ENCODE measurements at places on chromosomes 3 and 15.

- DNase-seq, result no peak
Observed at GRCh38 chr3:155481591-155481990, 188.1 kb upstream of the STRIT1 start.

- no peak for DNase-seq
Observed at GRCh38 chr15:46696281-46696680, 1021.0 kb upstream of the SEMA6D start.

GRCh38 chr15:92936138-92936537, 36.0 kb downstream of the CHD2 start:
- DNase-seq, result no peak

- no peak for DNase-seq
Observed at GRCh38 chr15:39242345-39242744, 338.5 kb upstream of the THBS1 start.

- no peak for DNase-seq
Observed at GRCh38 chr15:85354461-85354860, 25.9 kb upstream of the AKAP13 start.

GRCh38 chr15:93202405-93202804, 113.4 kb upstream of the RGMA start:
- DNase-seq, result no peak

GRCh38 chr15:98744506-98744905, 96.2 kb downstream of the IGF1R start:
- DNase-seq, result no peak

DNA sequence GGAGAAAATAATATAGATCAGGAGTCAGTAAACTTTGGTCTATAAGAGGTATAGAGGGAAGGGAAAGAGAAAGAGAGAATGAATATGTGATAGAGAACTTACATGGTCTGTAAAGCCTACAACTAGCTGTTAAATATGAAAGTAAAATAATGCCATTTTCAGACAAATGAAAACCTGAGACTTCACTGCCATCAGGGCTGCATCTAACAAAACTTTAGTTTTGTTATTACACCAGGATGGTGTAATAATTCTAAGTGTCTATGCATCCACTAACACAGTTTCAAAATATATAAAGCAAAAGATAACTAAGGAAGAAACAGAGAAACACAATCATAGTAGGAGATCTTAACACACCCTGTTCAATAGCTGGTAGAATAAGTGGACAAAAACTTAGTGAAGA, 217.7 kb downstream of the KLF13 start:
- DNase-seq, result no peak

- no peak for DNase-seq
Observed at GRCh38 chr15:94297558-94297957, 66.2 kb downstream of the MCTP2 start.

- DNase-seq, result no peak
Observed at GRCh38 chr3:118167571-118167970, 867.1 kb downstream of the IGSF11 start.

DNA sequence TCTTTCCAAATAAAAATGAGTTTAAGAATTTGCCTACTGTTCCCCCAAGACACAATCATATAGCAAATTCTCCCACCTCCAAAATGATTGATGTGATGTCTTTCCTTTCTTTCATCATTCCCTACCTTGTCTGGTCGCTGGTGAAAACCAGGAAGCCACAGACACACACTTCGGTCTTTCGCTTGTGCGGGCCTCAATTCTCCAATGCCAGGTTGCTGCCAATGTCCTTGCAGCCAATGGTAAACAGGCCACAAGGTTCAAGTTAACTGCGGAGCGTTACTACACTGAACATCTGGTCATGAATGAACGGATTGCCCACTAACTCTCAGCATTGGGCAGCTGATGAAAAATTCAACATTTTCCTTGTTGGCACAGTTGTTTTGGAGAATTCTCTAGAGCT, 192.2 kb downstream of the FOXP1 start:
- DNase-seq, result no peak

DNA sequence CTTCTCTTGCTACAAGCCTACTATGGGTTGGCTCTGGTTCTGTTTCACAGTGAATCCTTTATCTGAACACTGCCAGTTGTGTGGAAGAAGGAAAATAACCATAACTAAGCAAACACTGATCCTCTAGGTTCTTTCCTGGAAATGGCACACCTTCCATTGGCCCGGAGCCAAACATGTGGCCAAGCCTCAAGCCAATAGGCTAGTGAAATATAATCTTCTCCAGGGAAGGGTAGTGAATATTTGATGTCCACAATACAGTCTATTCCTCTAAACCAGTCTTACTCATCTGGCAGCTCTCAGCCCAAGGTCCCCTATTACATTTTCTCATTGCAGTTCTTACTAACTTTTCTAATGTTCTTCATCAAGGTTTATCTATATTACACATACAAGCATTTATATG, 921.3 kb downstream of the TUSC7 start:
- DNase-seq, result no peak

GRCh38 chr3:89912031-89912430, 804.6 kb downstream of the EPHA3 start:
- DNase-seq, result no peak

DNA sequence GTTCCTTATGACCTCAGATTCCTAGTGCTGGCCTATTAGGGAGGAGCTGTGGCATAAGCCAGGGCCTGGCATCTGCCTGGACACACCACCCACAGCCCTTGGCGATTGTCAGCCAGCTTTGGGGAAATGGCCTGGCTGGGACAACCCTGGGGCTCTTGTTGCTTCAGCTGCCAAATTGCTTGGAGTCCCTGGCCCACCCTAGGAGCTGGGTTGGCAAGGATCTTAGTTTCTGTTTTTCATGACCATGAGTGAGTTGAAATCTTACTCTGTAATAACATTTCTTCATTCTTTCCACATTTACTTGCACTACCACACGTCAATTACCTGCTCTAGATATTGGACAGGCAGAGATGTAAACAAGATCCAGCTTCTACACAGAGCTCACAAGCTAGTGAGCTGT, 1.9 kb upstream of the MYZAP start:
- DNase-seq, result no peak

DNA sequence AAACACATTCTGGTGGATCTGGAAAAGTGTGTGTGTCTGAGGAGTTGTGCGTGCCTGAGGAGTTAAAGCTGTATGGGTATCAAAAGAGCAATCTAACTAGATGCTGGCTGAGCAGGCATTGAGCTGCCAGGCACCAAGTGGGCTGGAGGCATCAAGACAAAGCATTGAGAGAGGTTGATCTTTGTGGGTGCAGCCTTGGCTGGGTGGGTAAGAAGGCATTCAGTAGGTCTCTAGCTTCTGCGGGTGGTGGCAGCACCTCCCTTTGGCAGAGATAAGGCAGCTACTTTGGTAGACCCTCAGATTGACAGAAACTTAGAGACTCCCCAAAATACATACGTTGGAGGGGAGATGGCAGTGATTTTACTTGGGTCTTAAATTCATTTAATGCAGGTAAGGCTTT, 15.8 kb upstream of the TMEM212 start:
- DNase-seq, result no peak

DNA sequence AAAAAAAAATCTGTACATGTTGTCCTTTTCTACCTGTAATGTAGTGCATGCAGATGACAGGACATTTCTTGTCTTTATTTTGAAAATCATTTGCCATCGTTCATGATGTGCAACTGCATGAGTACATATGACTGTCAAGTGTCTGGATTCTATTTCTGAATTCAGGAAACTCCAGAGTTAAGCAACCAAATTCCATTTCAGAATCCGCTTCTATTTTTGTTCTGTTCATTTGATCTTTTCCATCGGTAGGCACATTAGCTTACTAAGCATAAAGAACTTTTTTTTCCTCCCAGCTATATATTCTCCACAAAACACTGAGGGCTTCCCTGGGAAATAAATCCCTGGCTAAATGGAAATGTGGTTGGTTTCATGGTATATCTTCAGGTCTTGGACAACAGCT, 365.6 kb downstream of the PTPRG start:
- no peak for DNase-seq

- no peak for DNase-seq
Observed at GRCh38 chr3:151726016-151726415, 7.7 kb upstream of the AADACL2 start.

- no peak for DNase-seq
Observed at GRCh38 chr3:72916250-72916649, 28.4 kb downstream of the GXYLT2 start.

- DNase-seq, result no peak
Observed at GRCh38 chr15:39290711-39291435, 290.0 kb upstream of the THBS1 start.

DNA sequence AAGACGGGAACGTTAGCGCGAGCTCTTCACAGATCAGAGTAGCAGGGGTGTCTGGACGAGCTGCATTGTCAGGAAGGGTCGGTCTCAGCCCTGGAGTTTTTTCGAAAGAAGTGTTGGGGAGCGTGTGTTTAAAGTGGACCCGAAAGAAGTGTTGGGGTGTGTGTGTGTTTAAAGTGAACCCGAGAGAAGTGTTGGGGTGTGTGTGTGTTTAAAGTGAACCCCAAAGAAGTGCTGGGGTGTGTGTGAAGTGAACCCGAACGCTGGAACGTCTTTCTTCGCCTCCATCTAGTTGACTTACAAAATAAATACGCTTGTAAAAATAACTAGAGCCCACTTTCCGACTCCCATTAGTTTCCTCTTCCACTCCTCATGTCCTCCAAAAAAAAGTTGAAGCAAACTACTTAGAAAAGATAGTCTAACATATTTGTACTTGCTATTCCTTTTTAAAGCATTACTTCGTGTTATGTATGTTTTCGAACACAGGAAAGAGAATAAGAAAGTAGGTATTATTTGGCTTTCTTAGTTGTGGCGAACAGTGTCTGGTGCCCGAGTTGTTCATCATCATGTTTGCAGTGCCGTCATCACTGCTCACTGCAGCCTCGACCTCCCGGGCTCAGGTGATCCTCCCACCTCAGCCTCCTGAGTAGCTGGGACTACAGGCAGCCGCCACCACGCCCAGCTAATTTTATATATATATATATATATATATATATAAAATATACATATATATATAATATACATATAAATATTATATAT, 1.0 kb downstream of the LRCH3 start:
- DNase-seq, result no peak

GRCh38 chr3:69791919-69792399, 52.7 kb downstream of the MITF start:
- peak; percentile 35 for DNase-seq

GRCh38 chr15:89356634-89357298, 22.1 kb upstream of the POLG start:
- peak; percentile 31 for DNase-seq

- DNase-seq, result peak; percentile 0
Observed at GRCh38 chr3:48960841-48961413, 29.1 kb upstream of the P4HTM start.

- DNase-seq, result no peak
Observed at GRCh38 chr15:82995076-82995475, 9.1 kb downstream of the RAMAC start.

DNA sequence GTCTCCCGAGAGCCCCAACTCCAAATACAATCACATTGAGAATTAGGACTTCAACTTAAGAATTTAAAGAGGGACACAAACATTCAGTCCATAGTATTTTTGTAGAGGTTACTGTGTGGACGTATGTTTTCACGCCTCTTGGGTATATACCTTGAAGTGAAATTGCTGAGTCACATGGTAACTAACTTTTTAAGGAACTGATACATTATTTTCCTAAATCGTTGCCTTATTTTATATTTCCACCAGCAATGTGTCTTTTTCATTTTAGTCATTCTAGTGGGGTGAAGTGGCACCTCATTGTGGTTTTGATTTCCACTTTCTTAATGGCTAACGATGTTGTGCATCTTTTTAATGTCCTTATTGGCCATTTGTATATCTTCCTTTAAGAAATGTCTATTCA, 11.8 kb downstream of the PARP15 start:
- DNase-seq, result no peak

DNA sequence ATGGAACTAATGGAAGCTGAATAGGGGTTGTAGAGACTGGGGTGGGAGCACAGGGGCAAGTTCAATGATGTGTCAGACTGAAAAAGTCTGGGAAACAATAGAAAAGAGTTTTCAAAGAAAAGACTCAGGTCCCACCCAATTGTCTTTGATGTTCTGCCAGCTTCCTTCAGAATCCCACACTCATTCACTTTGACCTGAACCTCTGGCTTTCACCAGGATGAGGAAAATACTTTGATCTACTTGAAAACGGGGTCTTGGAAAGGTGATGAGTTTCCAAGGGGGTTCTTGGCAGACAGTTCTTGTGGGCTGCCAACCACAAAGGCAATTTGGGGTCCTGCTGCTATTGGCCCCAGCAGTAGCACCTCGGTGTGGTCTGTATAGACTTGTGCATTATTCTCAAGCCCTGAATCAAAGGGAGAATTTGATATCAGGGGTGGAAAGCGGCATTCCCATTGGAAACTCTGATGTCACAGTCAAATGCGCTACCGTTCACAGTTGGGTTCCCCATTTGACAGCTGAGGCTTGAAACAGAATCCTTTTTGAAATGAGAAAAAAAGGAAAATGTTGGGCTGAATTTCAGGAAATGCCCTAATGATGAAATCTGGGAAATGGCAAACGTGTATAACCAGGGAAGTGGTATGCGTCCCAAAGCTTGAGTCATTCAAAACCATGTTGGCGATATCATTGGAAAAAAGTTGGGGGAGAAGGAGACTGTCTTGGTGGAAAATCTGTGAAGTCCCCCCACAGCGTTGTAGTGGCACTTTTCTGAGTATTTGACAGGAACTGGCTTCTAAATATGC, 229.2 kb upstream of the LRTM1 start:
- no peak for DNase-seq

DNA sequence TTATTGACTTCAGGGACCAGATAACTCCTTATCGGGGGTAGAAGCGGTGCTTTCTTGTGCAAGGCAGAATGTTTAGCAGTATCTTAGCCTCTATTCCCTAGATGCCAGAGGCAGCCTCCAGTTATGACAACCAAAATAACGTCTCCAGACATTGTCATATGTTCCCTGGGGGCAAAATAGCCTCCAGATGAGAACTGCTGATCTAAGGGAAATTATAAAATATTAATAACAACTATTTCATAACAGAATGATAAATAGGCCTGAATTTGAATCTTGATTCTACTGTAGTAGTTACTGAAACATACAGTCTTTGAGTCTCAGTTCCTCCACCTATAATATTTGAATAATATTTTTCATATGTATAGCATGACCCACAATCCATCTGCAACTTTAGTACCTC, 1431.3 kb downstream of the ZPLD1 start:
- no peak for DNase-seq

GRCh38 chr3:17057321-17057720, 172.6 kb downstream of the PLCL2 start:
- no peak for DNase-seq

GRCh38 chr3:129318921-129319320, 40.3 kb downstream of the HMCES start:
- DNase-seq, result no peak

GRCh38 chr3:105715372-105715771, 153.4 kb downstream of the CBLB start:
- DNase-seq, result no peak

GRCh38 chr15:71252044-71252739, 136.9 kb downstream of the THSD4 start:
- DNase-seq, result no peak
